ENCODE measurements at places on chromosomes 7 and 10. TPM values are rescaled to one million over a fixed set of nuclear protein-coding genes. Genes with fewer than 3 reads are reported as not detected.

GRCh38 chr10:131310551-131311401 is 745 bp downstream of the TCERG1L start:
- no peak overlapping the region for H3K27ac ChIP-seq
- H3K4me3 ChIP-seq, result no peak overlapping the region
- no peak for DNase-seq
- peaks cover 6% of the 10 kb centered on the region for H3K4me1 ChIP-seq

DNA sequence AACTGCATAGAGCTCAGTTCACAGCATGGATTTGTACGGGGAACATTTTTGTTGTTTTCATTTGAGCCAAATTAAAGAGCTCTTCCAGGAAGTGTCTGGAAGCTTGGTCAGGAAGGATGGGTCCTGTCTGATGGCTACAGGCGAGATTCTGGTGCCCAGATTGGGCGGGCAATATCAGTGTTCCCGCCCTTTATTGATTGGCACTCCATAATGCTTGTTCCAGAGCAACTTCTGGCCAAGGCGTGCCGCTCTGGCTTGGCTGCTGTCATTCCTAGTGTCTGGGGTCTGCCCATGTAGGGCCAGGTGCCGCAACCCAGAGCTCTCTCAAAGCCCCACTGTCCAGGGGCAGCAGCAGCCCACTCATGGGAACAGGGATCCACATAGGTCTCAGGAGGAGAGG is 45.9 kb downstream of the RAMP3 start:
- no peaks in the 10 kb centered on the region for H3K36me3 ChIP-seq
- DNase-seq, result no peak
- H3K4me1 ChIP-seq, result no peaks in the 10 kb centered on the region
- H3K27me3 ChIP-seq, result no peaks in the 10 kb centered on the region
- H3K27ac ChIP-seq, result peak overlapping the region; percentile 38

GRCh38 chr10:5553400-5554170 is 28.8 kb downstream of the CALML3 start:
- no peaks in the 10 kb centered on the region for H3K36me3 ChIP-seq
- H3K4me3 ChIP-seq, result no peak overlapping the region
- DNase-seq, result peak; percentile 45
- H3K27me3 ChIP-seq, result no peaks in the 10 kb centered on the region
- H3K4me1 ChIP-seq, result peaks cover 6% of the 10 kb centered on the region

DNA sequence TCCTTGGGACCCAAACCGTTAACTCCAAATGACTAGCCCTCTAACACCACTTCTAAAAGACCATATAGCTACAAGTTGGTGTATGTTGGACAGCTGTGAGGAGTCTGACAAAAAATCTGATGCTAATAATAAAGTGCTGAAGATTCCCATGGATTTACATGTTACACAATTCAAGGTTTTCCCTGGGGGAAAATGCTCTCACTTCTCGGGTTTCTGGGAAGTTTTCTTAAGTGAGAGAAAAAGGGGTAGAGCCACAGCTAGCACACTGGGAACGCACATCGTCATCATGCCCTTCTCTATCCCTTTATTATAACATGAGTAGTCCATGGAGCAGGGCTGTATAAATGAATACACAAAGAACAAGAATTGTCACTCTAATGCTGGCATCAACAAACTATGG is 162.1 kb downstream of the CHCHD3 start:
- no peaks in the 10 kb centered on the region for H3K4me1 ChIP-seq
- no peak overlapping the region for H3K4me3 ChIP-seq
- no peaks in the 10 kb centered on the region for H3K27me3 ChIP-seq
- no peaks in the 10 kb centered on the region for H3K36me3 ChIP-seq
- DNase-seq, result no peak

GRCh38 chr7:139767561-139767982 is 10.2 kb downstream of the HIPK2 start:
- H3K4me3 ChIP-seq, result no peak overlapping the region
- H3K36me3 ChIP-seq, result no peaks in the 10 kb centered on the region

The MACROH2A2 gene
- 4.8 TPM for total RNA-seq

DNA sequence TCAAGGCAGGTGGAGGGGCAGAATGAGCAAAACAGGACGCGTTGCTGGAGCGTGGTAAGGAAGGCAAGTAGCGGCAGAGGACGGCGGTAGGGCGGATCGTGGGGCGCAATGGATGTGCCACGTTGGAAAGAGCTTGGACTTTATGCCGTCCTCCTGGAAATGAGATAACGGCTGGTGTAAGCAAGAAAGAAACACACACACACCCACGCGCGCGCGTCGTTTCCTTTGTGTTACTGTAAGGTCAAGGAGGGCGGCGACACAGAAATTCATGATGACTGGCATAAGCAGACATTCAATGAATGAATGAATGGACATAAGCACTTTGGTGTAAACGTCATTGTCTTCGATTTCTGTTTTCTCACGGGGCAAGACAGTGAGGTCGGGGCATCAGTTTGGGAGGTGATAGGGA is 683 bp upstream of the ENTPD7 start:
- peaks cover 11% of the 10 kb centered on the region for H3K4me1 ChIP-seq
- H3K27me3 ChIP-seq, result no peaks in the 10 kb centered on the region
- DNase-seq, result no peak
- H3K4me3 ChIP-seq, result peak overlapping the region; percentile 75
- peak overlapping the region; percentile 56 for H3K27ac ChIP-seq
- H3K36me3 ChIP-seq, result no peaks in the 10 kb centered on the region

The PLCE1 gene
- total RNA-seq, result 7.0 TPM

DNA sequence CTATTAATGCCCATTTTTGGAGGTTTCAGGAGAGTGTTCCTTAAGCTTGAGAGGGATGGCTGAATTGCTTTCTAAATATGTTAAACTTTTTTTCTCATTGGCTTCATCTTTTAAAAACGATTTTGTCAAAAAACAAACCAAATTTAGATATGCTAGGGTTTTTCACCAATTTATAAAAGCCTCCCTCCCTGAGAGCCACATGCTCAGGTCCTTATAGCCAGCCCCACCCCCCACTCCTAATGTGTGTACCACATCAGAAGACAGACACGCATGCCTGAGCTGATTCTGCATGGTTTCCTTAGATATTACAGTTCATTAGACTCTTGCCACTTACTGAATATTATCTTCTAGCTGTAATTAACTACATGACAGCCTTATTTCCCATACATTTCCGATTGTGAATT is 2.0 kb downstream of the CUL1 start:
- peak overlapping the region; percentile 68 for H3K4me3 ChIP-seq
- no peaks in the 10 kb centered on the region for H3K36me3 ChIP-seq
- H3K27ac ChIP-seq, result peak overlapping the region; percentile 99
- no peak for DNase-seq
- H3K27me3 ChIP-seq, result no peaks in the 10 kb centered on the region

DNA sequence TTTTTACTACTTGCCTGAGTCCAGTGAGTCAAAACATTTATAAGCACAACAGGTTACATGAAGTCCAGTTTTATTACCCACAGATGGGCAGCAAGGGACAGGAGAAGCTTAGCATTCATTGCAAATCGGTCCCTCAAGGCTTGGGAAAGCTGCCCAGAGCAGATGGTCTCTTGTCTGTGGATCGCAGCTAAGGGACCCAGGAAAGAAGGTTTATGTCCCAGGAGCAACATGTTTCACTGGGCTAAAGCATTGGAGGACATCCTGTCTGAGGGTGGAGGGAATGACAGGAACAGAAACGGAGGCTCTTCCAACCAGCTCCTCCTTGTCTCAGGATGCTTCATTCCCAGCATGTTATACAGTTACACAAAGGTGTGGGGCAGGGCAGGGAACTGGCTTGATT is 39.3 kb downstream of the TRIM24 start:
- H3K4me3 ChIP-seq, result no peak overlapping the region
- DNase-seq, result no peak
- H3K4me1 ChIP-seq, result no peaks in the 10 kb centered on the region

DNA sequence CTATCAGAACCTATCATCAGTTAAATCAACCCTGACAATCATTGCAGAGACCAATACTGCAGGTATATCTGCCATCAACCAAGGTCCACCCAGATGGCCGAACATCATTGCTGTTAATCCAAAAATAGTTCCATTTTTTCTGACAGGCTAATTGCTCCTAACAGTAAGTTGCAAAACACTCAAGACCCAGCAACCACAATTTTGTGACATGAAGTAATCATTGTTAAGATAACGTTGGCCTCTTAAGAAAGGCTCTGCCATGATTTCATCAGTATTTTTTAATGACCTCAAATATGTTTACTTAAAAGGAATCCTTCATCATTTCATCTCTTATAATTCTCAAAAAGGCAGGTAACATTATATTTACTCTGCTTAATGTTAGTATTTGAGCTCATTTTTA is 553.4 kb upstream of the POM121L12 start:
- no peaks in the 10 kb centered on the region for H3K4me1 ChIP-seq
- no peaks in the 10 kb centered on the region for H3K36me3 ChIP-seq
- no peaks in the 10 kb centered on the region for H3K27me3 ChIP-seq
- no peak overlapping the region for H3K4me3 ChIP-seq

DNA sequence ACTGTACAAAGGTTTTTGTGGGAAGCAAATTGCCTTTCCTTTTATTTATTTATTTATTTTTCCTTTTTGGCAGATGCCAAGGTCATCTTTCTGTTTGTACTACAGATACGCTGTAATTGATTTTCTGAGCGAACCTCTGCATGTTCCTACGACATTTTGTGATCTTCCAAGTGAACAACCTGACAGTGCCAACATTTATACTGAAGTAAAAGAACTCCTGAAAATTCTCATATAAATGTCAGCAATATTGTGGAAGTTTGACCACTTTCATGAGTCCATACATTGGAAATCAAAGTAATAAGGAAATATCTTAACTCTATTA is 86.8 kb upstream of the EEPD1 start:
- no peaks in the 10 kb centered on the region for H3K36me3 ChIP-seq
- H3K4me3 ChIP-seq, result no peak overlapping the region
- DNase-seq, result no peak
- no peaks in the 10 kb centered on the region for H3K4me1 ChIP-seq
- no peaks in the 10 kb centered on the region for H3K27me3 ChIP-seq
- no peak overlapping the region for H3K27ac ChIP-seq
